Fibroblast of mammary gland (primary cell): ENCODE measurements at places on chromosomes 4 and X.

GRCh38 chrX:18016941-18017340 lies 155.8 kb upstream of the RAI2 start:
- no peak for DNase-seq

DNA sequence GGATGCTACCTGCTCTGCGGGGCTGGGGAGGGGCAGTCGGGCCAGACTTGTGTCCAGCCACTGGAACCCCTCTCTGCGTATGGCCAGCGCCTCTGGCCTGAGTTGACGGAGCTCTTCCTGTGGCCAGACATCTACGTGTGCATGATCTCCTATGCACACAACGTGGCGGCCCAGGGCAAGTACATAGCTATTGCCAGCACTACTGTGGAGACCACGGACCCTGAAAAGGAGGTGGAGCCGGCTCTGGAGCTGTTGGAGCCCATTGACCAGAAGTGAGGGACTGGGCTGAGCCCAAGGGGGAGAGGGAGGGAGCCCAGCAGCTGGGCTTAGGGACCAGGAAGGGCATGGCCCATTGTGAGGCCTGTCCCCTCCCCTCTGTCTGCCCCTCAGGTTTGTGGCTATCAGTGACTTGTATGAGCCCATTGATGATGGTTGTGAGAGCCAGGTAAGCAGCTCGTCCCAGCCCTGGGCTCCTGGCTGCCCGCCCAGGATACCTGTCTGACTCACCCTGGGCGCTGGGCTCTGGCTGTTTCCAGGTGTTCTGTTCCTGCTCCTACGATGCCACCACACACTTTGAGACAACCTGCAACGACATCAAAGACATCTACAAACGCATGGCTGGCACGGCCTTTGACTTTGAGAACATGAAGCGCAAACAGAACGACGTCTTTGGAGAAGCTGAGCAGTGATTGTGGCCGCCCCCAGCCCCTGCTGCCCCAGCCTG lies 1.8 kb upstream of the FAM50A start:
- no peak for DNase-seq

DNA sequence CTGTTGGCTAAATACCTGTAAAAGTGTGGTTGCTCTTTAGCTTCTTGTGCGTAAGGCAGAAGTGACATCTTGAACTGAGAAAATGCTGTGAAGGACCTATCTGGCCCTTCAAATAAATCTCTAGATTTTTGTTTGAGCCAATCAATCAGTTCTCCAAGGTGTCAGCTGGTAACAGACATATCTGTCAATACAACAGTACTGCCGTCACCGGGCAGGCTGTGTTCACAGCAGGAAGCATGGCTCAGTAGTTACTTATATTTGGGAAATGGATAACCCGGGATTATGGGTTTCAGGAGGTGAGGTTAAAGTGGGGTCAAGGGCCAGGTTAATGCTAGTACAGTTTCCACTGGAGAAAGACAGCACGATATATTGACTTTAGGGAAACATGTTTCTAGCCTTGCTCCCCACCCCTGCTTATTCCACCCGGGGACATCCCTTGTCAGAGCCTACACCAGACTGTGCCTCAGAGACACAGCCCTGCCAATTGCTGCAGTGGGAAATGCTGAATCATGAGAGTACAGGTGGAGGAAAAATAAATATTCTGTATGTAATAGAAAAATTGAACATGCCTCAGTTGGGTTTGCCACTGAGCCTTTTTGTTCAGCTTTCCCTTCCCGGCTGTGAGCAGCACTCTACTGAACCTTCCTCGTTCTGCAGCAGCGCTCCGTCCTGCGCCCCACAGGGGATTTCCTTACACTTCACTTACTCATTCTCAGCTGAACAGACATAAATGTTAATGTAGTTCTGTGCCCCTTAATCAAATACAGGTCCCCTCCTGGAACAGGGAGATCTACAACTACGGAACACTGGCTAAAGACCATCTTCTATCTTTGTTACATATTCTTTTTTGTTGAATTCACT lies 121.1 kb downstream of the MGST2 start:
- no peak for DNase-seq

DNA sequence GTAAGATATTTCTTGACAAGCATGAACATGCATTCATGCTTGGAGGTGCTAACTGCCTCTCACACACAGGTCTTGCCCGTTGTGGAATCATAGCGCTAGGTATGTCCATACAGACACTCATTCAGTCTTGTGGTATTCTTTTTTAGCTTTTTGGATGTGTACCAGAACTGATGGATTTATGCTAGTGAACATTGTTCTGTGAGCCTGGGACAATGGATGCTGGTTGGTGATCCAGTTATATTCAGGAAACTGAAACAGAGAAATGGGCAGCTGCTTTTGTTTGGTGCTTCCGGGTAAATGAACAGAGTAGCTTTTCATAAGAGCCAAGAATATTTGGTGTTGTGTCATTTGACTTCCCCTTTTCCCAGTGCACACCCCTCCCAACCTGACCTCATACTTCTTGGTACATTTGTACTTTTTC lies 78.9 kb upstream of the SLC4A4 start:
- no peak for DNase-seq

- DNase-seq = no peak
Measured at GRCh38 chr4:145625677-145626622, 6.8 kb downstream of the MMAA start.

DNA sequence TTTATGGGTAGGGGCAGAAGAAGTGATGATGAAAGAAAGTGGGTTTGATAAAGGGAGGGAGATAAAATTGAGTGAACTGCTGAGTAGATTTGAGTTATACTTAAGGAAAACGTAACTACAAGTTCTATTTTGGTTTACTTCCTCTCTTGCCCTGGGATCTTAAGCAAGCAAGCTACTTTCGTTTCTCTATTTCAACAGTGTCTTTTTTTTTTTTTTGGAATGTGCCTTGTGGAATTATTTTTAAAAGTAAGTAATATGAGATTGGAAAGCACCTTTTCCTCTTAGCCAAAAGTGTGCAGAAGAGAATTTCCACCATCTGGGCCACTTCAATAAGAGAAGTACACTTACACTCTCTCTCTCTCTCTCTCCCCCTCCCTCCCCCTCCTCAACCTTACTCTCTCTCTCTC lies 16.0 kb upstream of the C4orf36 start:
- peak; percentile 47 for DNase-seq

DNA sequence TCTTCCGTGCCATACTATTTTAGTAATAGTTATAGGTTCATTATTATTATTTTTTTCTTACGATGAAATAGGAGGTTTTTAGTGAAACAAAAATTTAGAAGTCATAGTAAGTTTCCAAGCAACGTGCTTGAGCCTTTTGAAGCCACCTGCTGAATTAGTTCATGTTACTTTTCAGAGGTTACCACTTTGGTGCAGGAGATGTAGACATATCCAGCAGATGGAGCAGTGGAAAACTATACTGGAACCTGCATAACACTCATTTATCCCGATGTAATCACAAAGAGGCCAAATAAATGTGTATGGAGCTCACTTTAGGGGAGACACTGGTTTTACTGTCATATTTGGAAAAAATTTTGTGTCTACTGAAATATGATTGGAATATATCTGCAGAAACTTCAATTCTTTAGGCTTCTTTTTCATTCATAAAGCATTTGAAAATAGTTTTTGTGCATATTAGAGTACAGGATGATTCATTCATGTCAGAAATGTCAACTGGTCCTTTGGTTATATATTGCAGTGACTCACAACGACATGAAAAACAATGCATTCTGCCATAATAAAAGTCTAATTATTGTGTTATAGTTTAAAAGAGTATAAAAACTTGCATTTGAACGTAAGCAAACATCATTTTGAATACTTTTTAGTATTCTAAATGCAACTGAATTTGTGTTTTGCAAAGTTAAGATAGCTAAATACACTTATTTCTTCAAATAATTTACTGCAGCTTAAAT lies 2182.9 kb upstream of the TENM3 start:
- DNase-seq = peak; percentile 2

DNA sequence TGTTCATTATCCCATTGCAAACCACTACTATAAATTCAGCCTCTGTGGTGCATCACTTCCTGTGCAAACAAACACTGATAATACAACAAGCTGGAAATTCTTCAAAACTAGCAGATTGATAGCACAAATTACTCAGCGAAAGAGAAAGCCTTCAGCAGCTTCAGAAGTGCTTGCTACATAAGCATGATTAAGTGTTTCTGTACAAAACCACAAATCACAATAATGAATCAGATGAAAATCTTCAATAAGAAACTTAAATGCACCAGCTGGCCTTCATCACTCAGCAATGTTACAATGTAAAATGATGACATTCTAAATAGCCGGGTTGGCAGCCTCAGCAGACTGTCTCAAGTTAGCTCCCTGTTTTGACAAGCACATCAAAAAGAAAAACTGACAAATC lies 262.2 kb downstream of the SPOCK3 start:
- peak; percentile 51 for DNase-seq

GRCh38 chr4:120964596-120964995 lies 42.1 kb upstream of the PRDM5 start:
- DNase-seq = no peak

- DNase-seq = no peak
Measured at GRCh38 chrX:83160096-83160495, 348.0 kb upstream of the POU3F4 start.

- peak; percentile 87 for DNase-seq
Measured at GRCh38 chr4:83535520-83536361, at the start of gene GPAT3. Gene GPAT3 (plus strand): TSS chr4:83536108. CDS start chr4:83536623, 515 bp downstream.

DNA sequence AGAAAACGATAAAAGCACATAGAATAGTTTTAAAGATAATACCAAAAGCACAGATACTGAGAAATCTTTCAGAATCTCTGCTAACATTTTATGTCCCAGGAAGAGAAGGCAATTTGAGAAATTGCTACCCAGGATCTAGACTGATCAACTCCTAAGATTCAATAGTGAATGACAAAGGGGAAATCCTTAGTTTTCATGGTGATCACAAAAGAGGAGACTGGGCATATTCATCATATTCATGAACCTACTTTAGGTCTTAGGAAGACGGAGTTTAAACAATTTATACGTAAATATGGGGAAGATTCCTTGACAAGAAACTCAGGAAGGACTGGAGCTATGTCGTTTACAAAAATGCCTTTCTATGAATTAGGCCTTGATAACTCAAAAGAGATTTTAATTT lies 87.3 kb downstream of the SHISA3 start:
- no peak for DNase-seq

GRCh38 chr4:152599095-152599494 lies 63.2 kb upstream of the FBXW7 start:
- DNase-seq = no peak

DNA sequence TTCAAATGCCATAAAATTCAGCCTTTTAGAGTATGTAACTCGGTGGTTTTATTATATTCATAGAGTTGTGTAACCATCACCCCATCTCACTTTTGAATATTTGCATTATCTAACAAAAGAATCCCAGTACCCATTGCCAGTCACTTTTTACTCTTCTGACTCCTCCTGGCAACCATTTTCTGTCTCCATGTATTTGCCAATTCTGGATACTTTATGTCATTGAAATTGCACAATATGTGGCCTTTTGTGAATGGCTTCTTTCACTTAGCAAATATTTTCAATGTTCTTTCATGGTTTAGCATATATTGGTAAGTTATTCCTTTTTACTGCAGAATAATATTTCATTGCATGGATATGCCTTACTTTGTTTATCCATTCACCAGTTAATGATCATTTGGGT lies 79.9 kb downstream of the SLIT2 start:
- peak; percentile 37 for DNase-seq

DNA sequence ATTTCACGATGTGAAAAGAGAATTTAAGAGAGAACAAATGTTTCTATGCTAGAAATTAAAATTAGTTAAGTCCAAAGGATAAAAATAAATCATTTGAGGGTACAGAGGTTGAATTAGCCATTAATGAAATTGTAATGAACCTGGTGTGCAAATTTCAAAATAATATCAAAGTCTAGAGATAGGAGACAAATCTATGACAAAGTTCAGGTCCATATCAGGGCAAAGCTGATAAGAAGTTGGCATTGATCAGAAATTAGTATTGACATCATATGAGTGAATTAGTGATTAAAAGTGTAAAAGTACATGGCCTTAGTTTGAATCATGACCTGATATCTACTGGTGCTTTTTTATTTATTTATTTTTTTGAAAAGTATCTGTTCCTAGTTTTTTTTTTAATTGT lies 33.8 kb upstream of the UGT2A3 start:
- no peak for DNase-seq

GRCh38 chr4:4995908-4996265 lies 23.4 kb downstream of the CYTL1 start:
- no peak for DNase-seq

DNA sequence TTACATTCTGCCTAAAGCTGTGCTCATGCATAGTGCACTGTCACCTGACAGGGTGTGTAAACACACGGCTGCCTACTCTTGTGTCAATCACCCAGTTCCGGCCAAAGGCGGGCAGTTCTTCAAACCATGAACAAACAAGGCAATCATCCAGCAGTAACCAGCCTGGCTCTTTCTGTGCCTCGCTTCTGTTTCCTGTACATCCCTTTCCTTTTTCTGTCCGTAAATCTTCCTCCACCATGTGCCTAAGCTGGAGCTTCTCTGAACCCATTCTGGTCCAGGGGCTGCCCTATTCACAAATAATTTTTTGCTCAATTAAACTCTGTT lies 60.8 kb upstream of the CBR4 start:
- DNase-seq = peak; percentile 9

DNA sequence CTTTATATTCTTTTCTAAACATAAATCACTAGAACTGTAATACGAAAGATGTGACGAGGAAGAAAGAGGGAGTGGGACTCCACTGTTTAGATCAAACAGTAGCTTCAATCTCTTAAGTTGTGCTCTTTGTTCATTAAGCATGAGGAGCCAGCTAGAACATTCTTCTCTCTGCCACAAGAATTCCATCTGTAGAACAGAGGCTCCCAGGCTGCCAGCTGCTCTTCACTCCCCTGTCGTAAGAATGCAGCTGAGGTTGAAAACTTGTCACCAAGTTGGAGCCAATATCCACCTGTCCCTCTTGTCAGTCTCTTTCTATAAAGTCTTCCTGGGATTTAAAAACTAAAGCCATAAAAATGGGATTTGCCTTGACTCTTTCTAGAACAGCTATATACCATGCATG lies 65.0 kb upstream of the SEC24B start:
- DNase-seq = no peak

- no peak for DNase-seq
Measured at GRCh38 chr4:86141161-86141560, 218.7 kb downstream of the MAPK10 start.

DNA sequence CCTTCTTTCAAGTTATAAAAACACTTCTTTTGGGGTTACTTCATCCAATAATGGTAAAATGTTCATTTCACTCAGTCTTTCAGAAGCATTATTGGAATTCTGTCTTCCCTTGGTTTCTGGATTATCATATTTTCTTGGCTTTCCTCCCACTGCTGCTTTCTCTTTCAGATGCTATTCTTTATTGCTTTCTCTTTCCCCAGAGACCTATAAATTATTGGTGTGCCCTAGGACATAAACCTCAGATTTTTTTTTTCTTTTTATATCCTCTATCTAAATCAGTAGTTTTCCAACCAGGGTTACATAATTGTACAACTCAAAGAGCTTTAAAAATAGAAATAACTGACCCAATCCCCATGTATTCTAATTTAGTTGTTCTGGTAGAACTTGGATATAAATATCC lies 1005.5 kb downstream of the ARAP2 start:
- no peak for DNase-seq

DNA sequence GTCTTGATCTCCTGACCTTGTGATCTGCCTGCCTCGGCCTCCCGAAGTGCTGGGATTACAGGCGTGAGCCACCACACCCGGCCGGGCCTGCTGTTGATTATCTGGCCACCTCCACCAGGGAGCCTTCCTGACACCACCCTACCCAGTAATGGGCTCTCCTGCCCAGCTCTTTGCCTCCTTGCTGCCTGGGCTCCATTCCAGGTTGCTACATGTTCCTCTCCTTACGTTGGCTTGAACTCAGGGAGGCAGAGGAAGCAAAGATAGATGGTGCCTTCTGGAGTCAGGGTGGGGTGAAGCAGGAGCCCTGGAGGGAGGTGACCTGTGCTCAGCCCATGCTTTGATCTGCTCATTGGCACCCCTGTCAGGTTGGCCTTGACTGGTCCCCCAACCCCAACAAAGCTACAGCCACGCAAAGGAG lies 26.3 kb downstream of the FLNA start:
- DNase-seq = peak; percentile 34
